Mucosa of gallbladder (tissue), 1 donor: ENCODE measurements at places on chromosomes 13 and 19.

DNA sequence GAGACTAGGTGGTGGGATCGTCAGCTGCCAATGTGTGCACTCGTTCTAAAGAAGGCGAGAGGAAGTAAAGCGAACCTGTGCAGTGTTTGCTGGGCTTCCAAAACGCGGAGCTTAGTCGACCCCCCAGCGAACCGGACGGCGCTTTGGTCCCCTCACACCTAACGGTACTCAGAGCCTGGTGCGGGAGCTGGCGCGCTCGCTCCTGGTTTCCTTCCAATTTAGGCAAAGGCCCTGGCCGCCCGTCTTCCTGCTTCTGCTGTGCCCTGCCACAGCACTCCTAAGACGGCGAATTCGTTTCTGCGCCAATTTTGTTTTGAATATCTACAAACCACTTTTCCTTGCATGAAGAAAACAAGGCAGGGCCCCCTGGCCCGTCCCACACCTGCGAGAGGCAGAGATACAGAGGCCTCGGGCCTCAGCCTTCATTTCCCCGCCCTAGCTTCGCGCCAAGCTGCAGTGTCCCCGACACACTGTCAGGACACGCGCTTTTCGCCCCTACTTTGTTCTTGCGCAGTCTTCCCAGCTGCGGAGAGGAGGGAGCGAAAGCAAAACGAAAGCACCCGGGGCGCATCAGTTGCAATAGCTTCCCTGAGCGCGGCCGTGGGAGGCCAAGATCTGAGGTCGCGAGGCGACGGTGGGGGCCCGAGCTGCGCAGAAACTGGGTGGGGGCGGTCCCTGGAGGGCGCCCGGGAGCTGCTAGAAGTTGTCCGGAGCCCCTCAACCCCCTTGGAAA lies 111.9 kb downstream of the KCNRG start:
- DNase-seq = peak; percentile 18

- DNase-seq = no peak
Observed at GRCh38 chr13:86174622-86175021, 375.4 kb upstream of the SLITRK6 start.

DNA sequence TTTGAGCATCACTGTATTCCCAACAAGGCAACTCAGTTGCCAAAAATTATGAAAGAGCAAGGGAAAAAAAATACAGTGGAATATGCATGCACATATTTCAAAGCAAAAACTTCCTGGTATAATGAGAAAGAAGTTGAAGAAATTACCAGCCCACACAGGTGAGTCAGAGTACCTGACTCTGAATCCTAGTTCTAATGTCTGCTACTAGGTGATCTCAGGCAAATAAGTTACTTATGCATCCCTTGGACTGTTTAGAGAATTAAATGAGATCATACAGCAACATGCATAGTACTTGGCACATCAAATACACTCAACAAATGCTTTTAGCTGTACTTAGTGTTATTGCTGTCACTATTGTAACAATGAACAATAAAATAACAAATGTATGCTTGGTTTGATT lies 144.9 kb downstream of the MIPEP start:
- DNase-seq = no peak

DNA sequence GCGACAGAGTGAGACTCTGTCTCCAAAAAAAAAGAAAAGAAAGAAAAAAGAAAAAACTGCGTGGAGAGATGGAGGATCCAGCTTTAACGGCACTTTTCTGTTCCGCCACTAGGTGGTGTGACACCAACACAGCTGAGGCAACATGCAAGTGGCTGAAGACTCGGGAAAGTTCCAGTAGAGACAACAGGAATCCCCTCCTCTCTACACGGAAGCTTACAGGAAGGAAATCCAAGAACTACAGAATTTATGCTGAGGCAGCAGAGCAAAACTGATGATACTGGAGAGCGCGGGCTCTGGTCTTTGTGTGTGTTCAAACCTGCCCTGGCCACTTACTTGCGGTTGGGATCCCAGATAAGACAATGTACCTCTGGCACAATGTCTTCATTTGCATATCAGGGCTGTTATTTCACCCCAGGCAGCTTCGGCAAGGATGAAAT lies 9.9 kb downstream of the RANBP3 start:
- peak; percentile 83 for DNase-seq

- DNase-seq = no peak
Observed at GRCh38 chr19:38044267-38045111, 137.5 kb downstream of the SIPA1L3 start.

DNA sequence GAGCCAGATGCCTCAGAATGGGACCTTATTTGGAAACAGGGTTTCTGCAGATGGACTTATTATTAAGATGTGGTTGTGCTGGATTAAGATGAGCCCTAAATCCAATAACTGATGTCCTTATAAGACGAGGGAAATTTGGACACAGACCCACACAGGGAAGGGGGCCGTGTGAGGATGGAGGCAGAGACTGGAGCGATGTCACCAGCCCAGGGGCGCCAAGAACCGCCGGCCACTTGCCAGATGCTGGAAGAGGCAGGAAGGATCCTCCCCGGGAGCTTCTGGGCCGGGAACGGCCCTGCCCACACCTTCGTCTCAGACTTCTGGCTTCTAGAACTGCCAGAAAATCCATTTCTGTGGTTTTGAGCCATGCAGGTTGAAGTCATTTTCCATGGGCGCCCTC lies 26.6 kb downstream of the GNG7 start:
- DNase-seq = no peak

DNA sequence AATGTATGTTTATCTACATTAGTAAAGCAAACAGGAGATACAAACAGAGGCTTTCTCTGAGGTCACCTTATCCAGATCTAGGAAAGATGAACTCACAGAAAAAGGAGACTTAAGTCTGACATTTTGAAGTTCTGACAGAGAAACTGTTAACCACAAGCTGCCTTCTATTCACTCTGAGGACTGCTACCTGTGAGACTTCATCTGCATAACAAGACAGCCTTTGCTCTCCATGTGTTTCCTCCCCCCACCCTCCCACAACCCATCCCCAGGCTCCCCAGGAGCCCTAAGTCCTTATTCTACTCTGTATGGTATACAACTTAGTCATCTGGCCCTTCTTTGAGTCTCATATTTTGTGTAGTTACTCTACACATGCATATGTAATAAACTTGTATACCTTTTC lies 699.0 kb downstream of the FGF9 start:
- DNase-seq = no peak

DNA sequence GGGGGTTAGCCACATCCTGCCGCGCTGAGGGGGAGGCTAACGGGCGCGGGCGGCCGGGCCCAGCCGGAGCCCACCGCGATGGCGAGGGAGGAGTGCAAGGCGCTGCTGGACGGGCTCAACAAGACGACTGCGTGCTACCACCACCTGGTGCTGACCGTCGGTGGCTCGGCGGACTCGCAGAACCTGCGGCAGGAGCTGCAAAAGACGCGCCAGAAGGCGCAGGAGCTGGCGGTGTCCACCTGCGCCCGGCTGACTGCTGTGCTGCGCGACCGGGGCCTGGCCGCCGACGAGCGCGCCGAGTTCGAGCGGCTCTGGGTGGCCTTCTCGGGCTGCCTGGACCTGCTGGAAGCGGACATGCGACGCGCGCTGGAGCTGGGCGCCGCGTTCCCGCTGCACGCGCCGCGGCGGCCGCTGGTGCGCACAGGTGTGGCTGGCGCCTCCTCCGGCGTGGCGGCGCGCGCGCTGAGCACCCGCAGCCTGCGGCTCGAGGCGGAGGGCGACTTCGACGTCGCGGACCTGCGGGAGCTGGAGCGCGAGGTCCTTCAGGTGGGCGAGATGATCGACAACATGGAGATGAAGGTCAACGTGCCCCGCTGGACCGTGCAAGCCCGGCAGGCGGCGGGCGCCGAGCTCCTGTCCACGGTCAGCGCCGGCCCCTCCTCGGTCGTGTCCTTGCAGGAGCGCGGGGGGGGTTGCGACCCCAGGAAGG lies 692 bp downstream of the RGS9BP start:
- DNase-seq = no peak

- DNase-seq = no peak
Observed at GRCh38 chr13:95505986-95506385, 46.5 kb upstream of the CLDN10 start.

GRCh38 chr19:17339088-17339741 lies 1.9 kb downstream of the GTPBP3 start:
- DNase-seq = no peak
